ENCODE measurements at places on chromosomes 6 and 20.
A peak's percentile ranks its signal among the peaks of the same experiment; 100 is the strongest.

DNA sequence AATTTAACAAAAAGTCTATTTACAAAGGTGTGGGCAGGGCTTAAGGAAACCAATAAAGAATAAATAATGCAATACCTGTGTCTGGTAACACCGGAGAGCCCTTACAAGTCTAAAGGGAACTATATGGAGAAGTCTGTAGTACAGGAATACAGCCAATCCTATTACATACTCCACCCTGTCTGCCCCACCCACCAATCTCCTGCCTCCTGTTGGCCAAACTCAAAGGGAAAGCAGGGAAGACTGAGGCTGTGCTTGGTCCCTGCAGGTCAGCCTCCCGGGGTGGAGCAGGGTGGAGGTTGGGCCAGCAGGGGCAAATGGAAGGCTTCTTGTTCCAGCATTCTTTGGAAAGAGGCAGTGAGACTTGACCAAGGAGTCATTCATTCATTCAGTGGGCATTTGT is 31.5 kb downstream of the METTL24 start:
- no peaks in the 10 kb centered on the region for H3K27me3 ChIP-seq
- no peak overlapping the region for H3K27ac ChIP-seq
- no peaks in the 10 kb centered on the region for H3K36me3 ChIP-seq
- no peak for DNase-seq

DNA sequence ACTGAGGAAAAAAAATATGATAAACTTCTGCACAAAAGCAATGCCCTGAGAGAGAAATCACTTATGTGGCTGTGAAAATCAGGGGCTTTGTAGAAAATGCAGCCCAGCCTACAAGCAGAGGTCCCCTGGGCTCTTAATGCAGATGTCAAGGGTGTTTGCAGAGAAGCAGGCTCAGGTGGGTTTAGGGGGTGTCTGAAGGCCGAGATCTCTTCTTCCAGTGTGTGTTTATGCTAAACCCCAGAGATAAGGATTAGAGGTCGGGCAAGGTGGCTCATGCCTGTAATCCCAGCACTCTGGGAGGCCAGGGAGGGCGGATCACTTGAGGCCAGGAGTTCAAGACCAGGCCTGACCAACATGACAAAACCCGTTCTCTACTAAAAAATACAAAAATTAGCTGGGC is 78.5 kb downstream of the TMEM242 start:
- H3K27ac ChIP-seq, result no peak overlapping the region
- H3K27me3 ChIP-seq, result no peaks in the 10 kb centered on the region
- H3K4me3 ChIP-seq, result no peak overlapping the region
- H3K4me1 ChIP-seq, result peaks cover 40% of the 10 kb centered on the region
- no peak for DNase-seq
- no peaks in the 10 kb centered on the region for H3K36me3 ChIP-seq

GRCh38 chr6:56072856-56073255 is 174.5 kb downstream of the COL21A1 start:
- no peak for DNase-seq
- H3K27ac ChIP-seq, result peak overlapping the region; percentile 58
- no peaks in the 10 kb centered on the region for H3K27me3 ChIP-seq
- no peaks in the 10 kb centered on the region for H3K36me3 ChIP-seq

DNA sequence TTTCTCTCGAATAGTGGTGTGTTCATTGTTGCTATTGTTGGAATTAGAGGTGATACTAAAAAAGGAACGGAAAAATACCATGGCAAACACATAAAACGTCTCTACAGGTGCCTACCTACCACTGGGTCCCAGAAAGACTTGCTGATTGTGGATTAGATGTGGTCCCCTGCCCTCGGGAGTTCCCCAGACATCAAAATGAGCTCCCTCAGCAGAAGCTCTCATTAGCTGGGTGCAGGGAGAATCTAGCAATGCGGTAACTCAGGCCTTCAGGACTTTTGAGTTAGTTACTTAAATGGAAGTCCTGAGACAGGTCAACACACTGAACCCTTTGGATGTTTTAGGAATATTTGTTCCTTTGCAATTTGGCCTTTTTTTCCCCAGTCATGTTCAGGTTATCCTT is 6.1 kb downstream of the IRF4 start:
- H3K4me1 ChIP-seq, result peaks cover 14% of the 10 kb centered on the region
- H3K27ac ChIP-seq, result no peak overlapping the region
- no peak for DNase-seq
- no peak overlapping the region for H3K4me3 ChIP-seq
- no peaks in the 10 kb centered on the region for H3K36me3 ChIP-seq
- peaks cover 57% of the 10 kb centered on the region for H3K27me3 ChIP-seq

DNA sequence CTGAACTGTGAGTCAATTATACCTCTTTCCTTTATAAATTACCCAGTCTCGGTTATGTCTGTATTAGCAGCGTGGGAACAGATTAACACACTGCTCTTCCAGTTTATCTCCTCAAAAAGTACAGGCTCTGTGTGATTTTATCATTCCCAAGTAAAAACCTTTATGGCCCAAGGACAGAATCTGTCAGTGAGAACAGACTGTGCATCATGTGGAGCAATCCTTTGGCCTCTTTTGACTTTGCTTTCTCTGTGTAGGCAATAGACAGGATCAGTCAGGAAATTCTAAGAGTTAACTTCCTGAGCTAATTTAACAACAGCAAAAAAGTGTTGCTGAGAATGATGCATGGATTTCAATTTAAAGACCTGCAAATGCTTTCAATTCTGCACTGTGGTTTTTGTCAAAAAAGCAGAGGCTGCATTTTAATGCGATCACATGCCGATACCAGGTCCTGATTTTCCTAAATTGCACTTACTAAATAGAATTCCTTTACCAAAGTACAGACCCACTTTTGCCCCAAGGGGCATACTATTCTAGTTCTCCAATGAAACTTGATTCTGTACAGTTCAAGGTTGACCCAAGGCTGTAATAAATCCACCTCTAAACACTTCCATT is 246.7 kb upstream of the MARCKS start:
- H3K4me1 ChIP-seq, result peaks cover 11% of the 10 kb centered on the region
- no peaks in the 10 kb centered on the region for H3K27me3 ChIP-seq
- no peaks in the 10 kb centered on the region for H3K36me3 ChIP-seq
- no peak for DNase-seq

DNA sequence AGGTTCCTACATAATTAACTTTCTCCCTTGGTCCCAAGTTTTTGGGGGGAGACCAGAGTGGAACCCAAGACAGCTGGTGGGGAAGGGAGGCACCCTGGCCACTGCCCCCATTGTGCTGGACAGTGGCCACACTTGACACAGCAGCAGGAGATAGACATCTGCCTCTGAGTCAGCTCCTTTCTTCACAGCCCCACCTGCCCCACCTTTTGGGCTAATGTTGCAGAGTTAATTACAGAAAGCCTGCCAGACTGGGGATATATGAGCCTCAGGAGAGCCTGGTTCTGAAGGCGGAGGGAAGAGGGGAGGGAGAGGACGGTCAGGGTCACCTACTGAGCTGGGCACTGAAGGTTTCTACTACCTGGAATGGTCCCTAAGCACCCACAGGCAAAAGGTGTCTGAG is 50.6 kb downstream of the MAFB start:
- no peak overlapping the region for H3K27ac ChIP-seq
- peaks cover 6% of the 10 kb centered on the region for H3K4me1 ChIP-seq
- DNase-seq, result peak; percentile 43
- H3K36me3 ChIP-seq, result no peaks in the 10 kb centered on the region
- no peak overlapping the region for H3K4me3 ChIP-seq
- no peaks in the 10 kb centered on the region for H3K27me3 ChIP-seq

DNA sequence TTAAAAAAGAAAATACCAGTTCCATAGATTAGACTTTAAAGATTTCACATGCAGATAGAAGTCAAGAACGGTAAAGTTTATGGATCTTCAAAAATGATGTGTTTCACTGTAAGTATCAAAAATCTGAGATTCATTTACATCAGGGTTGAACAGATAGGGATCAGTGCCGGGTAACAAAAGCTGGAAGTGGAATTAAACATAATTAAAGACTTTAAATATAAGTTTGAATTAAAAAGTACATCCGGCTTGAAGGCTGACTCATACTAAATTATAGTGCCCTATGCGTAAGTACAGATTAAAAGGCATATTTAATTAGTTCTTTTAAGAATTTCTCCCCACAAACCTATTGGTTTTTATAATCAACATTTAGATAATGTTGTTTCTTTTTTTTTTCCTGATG is 312.7 kb downstream of the PRL start:
- no peak overlapping the region for H3K27ac ChIP-seq
- H3K36me3 ChIP-seq, result no peaks in the 10 kb centered on the region

- peak within 1 kb of the TSS; percentile 26 for H3K27ac ChIP-seq
- DNase-seq, result no peak
- peak within 1 kb of the TSS; percentile 77 for H3K4me3 ChIP-seq
- peaks cover 12% of the 10 kb centered on the region for H3K4me1 ChIP-seq
- peaks cover 16% of the 10 kb centered on the region for H3K27me3 ChIP-seq
- no peaks in the 10 kb centered on the region for H3K36me3 ChIP-seq
These were observed at the start of gene SLC22A3 for GRCh38 chr6:160348223-160349019. Gene SLC22A3 (plus strand): TSS chr6:160348378. CDS start chr6:160348420, 42 bp downstream.

- no peaks in the 10 kb centered on the region for H3K36me3 ChIP-seq
- no peaks in the 10 kb centered on the region for H3K27me3 ChIP-seq
- H3K27ac ChIP-seq, result peak overlapping the region; percentile 5
- DNase-seq, result no peak
- H3K4me3 ChIP-seq, result no peak overlapping the region
These were observed 170.1 kb upstream of the LAMP5 start for GRCh38 chr20:9344083-9344920.

DNA sequence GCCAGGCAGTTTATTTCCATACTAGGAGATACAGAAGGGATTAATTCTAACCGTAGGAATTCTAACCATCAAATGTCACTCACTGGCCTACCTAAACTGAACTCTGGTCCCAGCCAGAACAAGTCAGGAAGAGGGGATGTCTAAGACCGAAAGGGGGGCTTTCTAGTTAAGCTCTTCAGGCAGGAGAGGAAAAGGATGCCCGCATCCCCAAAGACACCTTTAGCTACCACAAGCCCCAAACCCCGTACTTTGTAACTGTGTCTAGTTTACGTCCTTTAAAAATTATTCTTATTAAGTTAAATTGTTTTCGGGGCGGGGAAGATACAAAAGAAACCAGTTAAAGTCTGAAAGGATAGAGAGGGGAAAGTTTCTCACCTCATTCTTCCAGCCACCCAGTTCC is 1.2 kb upstream of the ZNF76 start:
- H3K4me3 ChIP-seq, result peak overlapping the region; percentile 98
- peak overlapping the region; percentile 99 for H3K27ac ChIP-seq
- peaks cover 23% of the 10 kb centered on the region for H3K4me1 ChIP-seq

- H3K27ac ChIP-seq, result no peak overlapping the region
- peaks cover 4% of the 10 kb centered on the region for H3K4me1 ChIP-seq
- H3K27me3 ChIP-seq, result no peaks in the 10 kb centered on the region
- DNase-seq, result no peak
These were observed 17.6 kb upstream of the EIF2S2 start for GRCh38 chr20:34129518-34130162.

DNA sequence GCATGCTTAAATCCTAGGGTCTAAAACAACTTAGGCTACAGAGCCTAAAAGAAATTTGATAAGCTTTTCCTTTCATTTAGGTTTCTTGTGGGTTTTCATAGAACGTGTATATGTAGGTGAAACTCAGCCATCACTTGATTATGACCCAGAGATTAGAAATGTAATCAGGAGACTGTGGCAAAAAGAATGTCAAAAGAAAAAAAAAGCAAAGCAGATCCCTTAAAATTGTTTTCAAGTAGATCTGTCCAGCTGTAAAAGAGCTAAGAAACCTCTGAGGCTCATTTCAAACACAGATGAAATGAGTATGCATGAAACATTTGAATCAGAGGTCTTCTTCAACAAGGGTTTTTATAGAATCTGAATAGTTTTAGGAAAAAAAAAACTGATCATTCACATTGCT is 341.3 kb upstream of the PRDM1 start:
- no peaks in the 10 kb centered on the region for H3K36me3 ChIP-seq
- no peak for DNase-seq
- no peaks in the 10 kb centered on the region for H3K27me3 ChIP-seq
- peaks cover 5% of the 10 kb centered on the region for H3K4me1 ChIP-seq

- DNase-seq, result no peak
- no peak overlapping the region for H3K27ac ChIP-seq
- no peaks in the 10 kb centered on the region for H3K4me1 ChIP-seq
- H3K4me3 ChIP-seq, result no peak overlapping the region
- H3K36me3 ChIP-seq, result no peaks in the 10 kb centered on the region
- no peaks in the 10 kb centered on the region for H3K27me3 ChIP-seq
These were observed 50.6 kb downstream of the PDSS2 start for GRCh38 chr6:107408714-107409113.

DNA sequence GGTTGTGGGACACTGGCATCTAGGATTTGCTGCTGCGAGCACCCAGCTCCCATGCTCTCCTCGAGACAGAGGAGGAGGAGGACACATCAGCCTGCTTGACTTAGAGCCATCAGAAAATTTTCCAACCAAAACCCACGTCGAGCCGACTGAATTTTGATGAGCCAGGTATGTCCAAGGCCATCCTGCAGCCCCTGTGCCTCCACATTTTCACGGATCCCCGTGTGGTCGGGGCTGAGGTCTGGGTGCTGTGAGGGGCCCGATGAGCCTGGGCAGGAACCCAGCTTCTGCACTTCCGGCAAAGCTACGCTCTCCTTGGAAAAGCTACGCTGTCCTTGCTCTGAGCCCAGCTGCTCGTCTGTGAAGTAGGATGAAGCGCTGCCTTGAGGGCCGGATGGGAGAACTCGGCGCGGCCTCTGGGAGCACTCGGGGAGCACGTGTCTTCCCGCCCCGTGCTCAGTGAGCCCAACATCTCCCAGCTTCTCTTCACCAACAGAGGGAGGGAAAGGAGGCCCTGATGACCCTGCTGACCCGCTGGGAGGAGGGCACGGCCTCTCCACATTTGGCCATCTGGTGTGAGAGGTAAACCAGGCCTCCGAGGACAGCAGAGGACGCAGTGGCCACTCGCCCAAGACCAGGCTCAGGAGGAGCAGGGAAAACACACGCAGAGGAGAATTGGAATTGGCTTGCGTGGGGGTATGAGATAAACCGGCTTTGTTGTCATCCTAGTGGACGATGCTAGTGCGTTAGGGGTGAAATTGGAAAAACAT is 33.9 kb downstream of the PSMG4 start:
- no peaks in the 10 kb centered on the region for H3K27me3 ChIP-seq
- H3K4me1 ChIP-seq, result no peaks in the 10 kb centered on the region

DNA sequence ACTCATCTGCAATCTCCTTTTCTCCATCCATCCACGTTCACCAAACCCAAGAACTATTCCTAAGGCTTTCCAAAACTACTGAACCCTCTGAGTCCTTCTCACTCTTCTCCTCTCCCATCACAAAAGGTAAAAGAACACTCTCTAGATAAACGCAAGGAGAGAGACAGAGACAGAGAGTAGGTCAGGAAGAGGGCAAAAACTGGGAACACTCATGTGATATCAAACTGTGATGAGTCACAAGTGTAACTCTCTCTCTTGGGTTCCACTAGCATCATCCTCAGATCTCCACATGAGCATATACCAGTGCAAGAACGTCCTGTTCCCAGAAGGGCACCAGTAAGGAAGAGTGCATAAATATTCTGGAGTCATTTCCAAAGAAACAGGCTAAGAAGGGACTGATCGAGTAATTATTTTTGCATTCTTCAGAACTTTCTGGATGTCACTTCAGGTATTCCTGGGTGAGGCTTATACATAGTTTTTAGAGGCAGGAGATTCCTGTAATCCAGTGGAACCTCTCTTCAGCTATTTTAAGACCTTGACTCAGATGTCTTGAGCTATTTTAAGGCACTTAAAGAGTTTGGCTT is 47.3 kb upstream of the STXBP5 start:
- H3K4me1 ChIP-seq, result no peaks in the 10 kb centered on the region
- no peaks in the 10 kb centered on the region for H3K27me3 ChIP-seq
- DNase-seq, result no peak
- H3K27ac ChIP-seq, result no peak overlapping the region
- H3K4me3 ChIP-seq, result no peak overlapping the region
- H3K36me3 ChIP-seq, result no peaks in the 10 kb centered on the region
